ENCODE measurements at places on chromosomes 1 and 21.

DNA sequence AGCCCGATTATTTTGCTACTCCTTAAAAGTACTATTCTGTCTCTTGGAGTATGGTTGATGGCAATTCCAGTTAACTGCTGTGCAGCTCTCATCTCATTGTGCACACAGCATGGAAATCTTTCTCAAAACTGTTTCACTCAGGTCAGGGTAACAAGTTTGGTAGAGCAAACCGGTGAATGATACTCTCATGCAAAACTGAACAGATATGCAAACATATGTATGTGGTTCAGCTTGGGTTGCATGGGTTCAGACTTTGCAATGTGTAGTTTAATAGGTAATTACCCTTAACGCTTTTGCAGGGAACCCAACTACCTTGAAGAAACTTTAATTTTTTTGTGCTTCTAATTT is 2.2 kb downstream of the GADD45A start:
- DNase-seq = no peak

DNA sequence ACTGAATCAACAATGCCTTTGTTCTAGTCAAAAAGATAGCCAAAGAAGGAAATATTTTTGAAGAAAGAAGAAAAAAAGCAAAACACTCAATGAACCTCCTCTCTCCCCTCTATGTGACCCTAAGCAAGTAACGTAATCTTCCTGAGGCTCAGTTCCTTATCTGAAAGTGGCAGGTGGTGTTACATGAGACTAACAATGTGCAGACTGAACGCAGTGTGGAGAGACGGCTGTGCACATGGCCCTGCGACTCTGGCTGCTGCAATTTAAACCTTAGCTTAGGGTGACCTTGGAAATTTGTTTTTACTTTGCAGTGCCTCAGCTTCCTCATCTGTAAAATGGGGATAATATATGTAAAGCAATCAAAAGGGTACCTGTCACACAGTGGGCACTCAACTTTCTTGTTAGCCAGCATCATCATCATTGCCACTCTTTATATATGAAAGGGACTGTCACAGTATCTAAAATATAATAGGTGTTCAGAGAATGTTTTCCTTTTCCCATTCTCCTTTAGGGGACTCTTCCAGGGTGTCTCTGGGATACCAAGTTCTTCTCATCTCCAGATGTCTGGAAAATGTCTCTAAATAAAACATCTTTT is 100.1 kb upstream of the JUN start:
- DNase-seq = no peak

DNA sequence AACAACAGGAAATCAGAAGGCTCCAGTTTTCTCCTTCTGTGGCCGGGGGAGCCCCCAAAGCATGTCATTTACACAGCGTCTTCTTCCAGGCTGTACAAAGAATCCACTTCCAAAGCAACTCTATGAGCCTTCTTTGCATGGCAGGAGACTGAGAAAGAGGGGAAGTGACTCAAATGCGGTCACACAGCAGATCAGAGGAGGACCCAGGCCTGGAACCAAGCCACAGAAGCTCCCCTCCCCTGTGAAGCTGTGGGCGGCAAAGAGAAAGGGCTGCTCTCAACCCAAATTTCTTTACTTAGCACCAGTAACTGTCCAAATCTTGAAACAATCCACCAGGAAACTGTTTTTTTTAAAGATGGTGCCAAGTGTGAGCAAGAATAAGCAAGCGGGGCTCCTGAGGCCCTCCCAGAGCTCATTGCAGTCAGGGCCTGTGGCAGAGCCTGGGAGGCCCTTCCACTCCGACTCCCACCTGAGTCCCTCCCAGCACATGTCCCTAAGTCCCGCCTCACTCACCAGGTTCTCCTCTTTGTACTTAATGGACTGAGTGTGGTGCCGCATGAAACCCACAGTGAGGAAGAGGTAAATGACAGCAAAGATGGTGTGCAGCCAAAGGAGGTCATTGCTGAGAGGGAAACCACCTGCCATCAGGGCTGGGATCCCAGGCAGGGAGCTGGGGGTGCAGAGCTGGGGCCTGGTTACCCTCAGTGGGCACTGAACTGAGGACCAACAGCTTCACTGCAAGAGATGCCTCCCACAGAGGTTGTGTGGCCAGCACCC is 15.9 kb downstream of the TMEM63A start:
- no peak for DNase-seq

DNA sequence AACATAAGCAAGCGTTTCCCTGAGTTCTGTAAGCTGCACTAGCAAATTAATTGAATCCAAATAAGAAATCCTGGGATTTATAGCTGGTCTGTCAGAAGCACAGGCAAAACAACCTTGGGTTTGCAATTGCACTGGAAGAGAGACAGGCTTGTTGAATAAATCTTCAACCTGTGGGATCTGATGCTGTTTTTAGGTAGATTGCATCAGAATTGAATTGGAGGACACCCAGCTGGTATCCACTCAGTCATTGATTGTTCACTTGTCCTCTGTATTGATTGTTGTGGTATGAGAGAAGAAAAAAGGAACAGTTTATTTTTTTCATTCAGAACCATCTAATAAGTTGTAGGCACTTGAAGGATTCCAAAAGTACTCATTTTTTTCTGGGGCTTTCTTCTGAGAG is 497.4 kb downstream of the SIPA1L2 start:
- no peak for DNase-seq

- DNase-seq = peak; percentile 46
Measured at GRCh38 chr1:164518692-164519332, 40.2 kb upstream of the PBX1 start.

DNA sequence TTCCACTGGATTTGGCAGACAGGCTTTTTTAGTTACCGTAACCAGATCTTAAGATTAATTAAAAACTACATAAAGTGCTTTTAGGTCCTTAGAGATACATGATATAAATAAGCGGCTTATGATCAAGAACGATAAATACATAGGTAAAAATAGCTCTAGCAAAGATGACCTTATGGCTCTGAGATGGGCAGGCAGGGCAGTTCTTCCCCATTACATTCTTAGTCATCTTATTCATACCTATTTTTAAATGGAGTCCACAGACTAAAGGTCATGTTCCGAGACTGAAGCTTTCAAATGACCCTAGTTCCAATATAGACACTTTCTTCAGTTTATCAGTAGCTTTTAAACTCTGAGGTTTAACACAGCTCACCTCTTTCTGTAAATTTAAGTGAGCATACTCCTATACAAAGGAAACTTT is 4.3 kb downstream of the MCL1 start:
- no peak for DNase-seq

- peak; percentile 40 for DNase-seq
Measured at GRCh38 chr1:171245458-171246064, 2.7 kb upstream of the FMO1 start.

GRCh38 chr1:181141431-181141910 is 53.0 kb downstream of the IER5 start:
- no peak for DNase-seq

DNA sequence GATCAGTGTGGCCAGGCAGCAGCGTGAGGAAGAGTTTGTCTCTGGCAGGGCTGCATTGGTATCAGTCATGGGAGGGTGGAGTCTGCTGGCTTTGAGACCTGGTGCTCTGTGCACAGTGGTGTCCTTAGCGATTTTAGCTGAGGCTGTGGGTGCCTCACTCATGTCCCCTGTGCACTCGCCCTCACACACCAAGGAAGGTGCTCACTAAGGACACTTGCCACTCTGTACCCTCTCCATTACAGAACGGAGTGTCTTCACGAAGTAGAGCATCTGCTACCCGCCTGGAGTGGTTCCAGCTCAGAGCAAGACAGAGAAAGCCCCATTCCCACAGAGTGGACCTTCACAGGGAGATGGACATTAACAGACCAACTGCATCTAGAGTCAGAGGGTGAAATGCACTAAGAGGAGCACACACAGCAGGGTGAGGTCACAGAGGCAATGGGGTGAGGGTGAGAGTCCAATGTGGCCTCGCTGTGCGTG is 117.9 kb downstream of the MATN1 start:
- DNase-seq = no peak

DNA sequence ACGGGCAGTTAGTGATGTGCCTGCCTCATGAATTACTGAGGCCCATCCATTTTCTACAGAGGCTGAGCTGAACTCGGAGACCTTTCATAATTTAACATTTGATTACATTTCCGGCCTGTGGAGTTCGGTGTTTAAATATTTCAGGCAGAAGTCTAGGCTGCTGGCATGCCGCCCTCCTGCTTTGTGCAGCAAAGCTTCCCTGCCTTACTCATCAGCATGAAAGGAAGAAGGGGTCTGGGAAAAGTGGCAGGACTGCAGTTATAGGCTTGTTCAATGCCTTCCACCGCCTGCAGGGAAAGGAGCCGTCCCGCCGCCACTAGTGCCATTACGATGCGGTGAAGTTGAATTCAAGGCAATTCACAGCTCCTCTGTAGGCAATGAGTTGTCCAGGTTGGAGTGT is 527.9 kb downstream of the NPHP4 start:
- no peak for DNase-seq

- peak; percentile 79 for DNase-seq
Measured at GRCh38 chr1:150165622-150166612, 16.2 kb downstream of the PLEKHO1 start.

- no peak for DNase-seq
Measured at GRCh38 chr1:65762081-65762862, 30.4 kb upstream of the PDE4B start.

DNA sequence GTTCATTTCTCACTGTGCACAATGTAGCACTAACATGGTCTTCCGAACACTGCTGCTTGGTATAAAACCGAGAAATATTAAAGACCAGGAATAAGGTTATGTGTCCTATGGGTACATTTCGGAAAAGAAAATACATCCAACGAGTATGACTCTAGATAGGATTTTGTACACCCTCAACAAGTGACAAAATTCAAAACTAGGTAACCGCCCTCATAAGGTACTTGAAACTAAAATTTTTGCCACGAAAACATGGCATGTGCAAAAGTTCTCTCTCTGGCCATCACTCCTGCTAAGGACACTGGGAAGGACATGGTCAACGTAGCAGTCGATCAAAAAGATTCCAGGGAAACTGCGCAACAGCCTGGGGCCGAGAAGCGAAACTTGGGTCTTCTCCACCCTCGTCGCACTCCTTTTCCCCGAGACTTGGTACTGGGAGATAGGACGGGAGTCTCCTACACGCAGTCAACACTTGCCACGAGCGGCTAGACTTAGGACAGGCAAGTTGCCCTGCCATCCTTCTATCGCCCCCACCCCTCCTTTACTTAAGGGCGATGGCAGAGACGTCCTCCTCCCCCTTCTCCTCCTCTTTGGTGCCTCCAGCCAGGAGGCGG is 338 bp upstream of the TOR1AIP1 start:
- DNase-seq = no peak

All from NCI-H446 (cell line).